ENCODE measurements at places on chromosomes 5 and 9.
A peak's percentile ranks its signal among the peaks of the same experiment; 100 is the strongest.

DNA sequence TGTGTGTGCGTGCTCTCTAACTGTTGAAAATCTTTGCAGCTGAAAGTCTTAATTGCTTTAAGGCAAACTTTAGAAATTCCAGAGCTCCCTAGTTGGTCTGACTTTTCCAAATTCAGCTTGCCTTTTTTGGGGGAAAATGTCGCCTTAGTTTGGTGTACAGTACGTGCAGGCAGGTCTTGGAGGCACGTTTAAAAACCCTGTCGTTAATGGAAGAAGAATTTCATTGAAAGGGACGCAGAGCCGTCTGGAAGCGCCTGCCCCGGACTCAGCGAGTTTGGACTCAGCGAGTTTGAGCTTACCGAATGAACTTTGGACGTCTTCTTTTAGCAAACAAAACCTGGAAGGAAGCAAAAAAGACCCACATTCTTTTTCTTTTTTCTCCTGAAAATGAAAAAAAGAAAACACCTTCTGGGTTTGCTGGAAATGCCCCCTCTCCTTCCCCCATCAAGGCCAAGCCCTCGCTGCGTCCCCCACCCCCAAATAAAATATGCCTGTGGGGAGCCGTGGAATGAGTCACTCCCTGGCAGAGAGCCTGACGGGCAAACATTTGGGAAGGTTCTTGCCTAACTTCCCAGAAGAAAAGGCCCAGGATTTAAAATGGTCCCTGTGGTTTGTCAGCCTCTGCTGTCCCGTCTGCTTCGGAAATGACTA is 1.5 kb downstream of the NEK6 start:
- no peak for DNase-seq

GRCh38 chr9:4642351-4642750 is 19.7 kb upstream of the PLPP6 start:
- DNase-seq = no peak

DNA sequence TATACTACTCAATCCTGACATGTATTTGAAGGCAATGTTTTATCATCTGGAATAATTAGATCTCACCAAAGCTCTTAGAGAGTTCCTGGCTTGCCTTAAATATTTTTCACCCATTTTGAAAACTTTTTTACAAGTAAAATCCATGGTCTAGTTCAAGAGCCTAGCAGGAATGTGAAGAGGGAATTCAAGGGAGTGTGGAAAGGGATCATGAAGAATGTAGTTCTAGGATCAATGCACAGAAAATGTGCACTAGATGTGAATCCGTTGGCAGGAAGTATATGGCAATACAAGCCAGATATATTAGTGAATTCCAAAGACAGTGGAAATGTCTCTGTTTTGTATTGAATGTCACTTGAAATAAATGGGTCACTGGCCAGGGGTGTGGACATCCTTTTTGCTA is 167.9 kb upstream of the MOCS2 start:
- no peak for DNase-seq

GRCh38 chr9:77588271-77588937 is 59.7 kb downstream of the GNA14 start:
- peak; percentile 51 for DNase-seq

- DNase-seq = no peak
Observed at GRCh38 chr5:178532236-178532635, 58.0 kb downstream of the COL23A1 start.

GRCh38 chr5:17816944-17817343 is 182.7 kb downstream of the TAF11L14 start:
- no peak for DNase-seq

DNA sequence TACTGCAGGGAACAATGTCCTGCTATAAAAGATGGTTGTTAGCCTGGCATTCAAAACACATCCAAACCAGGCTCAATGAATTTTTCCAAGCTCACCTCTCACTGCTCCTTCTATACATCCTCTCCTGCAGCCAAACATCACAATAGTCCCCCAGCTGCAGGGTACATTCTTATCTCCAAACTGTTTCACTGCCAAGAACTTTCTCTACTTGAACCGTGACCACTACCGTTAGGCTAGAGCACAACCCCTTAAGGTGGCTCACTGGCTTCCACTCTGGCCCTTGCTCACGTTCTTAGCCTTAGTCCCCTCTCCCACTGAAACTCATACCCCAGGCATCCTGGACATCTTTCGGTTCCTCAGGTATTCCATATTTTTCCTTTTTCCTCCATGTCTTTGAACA is 29.0 kb upstream of the ANXA6 start:
- DNase-seq = no peak

Data from AG04449 (cell line).